IMR-90 (cell line): ENCODE measurements at places on chromosomes 5 and 9.
A peak's percentile ranks its signal among the peaks of the same experiment; 100 is the strongest.

DNA sequence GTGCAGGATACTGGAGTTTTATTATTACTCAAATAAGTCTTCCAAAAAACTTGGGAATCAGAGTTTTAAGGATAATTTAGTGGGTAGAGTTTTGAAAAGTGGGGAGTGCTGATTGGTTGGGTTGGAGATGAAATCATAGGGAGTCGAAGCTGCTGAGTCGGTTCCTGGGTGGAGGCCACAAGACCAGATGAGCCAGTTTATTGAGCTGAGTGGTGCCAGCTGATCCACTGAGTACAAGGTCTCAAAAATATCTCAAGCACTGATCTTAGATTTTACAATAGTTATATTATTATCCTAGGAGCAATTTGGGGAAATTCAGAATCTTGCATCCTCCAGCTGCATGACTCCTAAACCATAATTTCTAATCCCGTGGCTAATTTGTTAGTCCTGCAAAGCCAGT, 804.9 kb upstream of the SEMA6A start:
- no peak for DNase-seq

- no peak for DNase-seq
These were observed 51.6 kb downstream of the DAP start for GRCh38 chr5:10709409-10709808.

DNA sequence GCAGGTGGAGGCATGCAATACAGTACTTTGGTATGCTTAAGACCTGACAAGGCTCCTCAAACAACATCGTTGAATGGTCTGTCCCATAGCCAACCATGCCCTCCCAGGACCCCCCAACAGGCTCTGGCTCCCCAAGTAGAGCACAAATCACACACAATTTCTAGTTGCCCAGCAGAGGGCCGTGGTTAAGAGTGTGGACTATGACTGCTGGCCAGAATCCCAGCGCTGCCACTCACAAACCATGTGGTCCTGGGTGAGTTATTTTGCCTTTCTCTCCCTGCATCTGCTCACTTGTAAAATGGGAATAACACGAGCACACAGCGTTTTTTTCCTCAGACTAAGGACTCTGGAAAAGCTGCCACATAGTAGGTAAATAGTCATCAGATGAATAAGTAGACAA, 6.5 kb downstream of the CKMT2 start:
- no peak for DNase-seq

GRCh38 chr5:34411470-34412346, 244.4 kb upstream of the RAI14 start:
- DNase-seq, result peak; percentile 47

DNA sequence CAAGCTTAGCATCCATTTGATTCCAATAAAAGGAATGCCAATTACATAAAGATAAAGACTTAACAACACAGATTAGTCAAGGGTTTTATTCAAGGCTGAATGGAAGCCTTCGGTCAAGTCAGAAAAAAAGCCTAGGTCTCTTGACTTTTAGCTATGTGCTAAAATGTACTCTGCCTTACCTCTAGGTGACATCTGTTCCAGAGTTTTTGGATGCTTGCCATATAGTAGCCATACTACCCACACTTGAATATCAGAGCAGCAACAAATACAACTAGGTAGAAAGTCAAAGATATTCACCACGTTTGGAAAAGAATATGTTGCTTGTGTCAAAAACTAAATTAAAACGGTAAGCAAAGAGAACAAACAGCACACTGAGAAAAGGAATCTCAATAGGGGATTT, 484.7 kb downstream of the ELAVL2 start:
- DNase-seq, result no peak

DNA sequence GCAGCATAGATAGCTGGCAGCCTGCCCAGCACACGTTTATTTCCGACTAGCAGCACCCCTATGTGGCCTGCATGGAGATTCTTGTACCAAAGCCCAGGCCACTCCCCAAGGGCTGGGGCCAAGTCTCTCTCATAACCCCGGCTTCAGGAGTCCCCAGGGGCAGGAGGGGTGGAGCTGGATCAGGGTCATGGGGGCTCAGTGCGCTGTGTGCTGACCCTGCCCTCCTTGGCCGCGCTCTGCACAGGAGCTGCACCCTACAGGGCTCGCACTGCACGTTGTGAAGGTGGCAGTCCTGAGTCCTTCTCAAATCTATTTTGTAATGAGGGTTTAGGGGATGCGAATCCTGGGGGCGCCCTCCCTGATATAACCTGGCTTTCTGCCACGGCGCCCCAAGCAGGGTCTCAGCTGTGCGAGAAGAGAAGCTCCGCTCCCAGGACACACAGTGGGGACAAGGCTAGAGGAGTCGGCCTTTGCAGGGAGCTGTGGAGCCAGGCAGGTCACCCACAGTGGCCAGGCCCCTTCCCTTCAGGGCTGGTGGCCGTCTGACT, 28.6 kb downstream of the NKD2 start:
- DNase-seq, result no peak

GRCh38 chr5:59693492-59694309, 199.8 kb downstream of the PDE4D start:
- DNase-seq, result no peak

DNA sequence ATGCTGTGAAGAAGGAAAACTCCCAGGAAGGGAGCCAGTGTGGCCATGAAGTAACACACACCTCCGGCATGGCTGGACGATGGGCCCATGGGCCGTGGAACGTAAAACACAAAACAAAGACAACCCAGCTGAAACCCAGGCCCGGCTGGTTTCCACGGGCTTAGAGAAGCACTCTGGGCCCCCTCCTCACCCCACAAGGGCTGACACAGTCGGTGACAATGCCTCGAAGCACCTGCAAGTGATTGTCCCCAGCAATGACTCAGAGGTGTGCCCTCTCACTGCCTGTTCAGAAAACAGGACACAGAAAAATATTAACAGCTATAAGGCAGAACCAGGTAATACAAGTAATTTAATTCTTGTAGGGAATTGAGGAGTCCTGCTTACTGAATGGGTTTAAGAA, 135.3 kb downstream of the ROR2 start:
- no peak for DNase-seq

- peak; percentile 77 for DNase-seq
These were observed 27.1 kb upstream of the TEX10 start for GRCh38 chr9:100379862-100380261.

GRCh38 chr9:99366621-99367020, 144.5 kb downstream of the SEC61B start:
- peak; percentile 12 for DNase-seq

GRCh38 chr9:108382310-108382709, 473.5 kb downstream of the ACTL7B start:
- DNase-seq, result no peak

DNA sequence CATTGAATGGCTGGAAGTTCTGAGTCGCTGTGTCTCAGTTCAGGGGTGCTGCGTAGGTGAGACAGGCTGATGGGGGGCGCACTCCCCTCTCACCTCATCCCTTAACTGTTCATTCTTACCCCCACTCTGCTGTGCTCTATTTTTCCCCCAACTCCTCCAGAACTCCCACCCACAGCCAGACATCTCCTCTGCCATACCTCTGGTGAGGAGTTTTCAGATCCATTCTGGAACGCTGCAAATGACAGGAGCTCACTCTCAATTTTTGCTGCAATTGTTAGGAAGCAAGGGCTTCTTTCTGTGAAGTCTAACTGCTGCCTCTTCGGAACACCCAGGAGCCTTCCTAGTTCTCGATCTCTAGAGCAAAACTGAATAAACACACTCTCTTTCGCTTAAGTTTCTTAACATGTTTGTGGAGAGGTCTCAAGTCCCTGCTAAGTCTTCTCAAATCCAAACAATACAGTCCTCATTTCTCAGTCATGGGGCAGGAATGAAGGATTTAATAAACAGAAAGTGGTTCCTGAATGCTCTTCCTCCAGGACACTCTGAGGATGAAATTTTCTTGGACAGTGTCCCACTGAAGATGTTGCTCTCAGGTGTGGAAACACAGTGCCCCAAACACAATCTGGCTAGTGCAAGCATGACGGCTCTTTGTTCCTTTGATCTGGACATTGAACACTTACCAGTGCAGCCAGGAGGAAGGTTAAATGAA, 387.7 kb downstream of the KDM4C start:
- peak; percentile 66 for DNase-seq

DNA sequence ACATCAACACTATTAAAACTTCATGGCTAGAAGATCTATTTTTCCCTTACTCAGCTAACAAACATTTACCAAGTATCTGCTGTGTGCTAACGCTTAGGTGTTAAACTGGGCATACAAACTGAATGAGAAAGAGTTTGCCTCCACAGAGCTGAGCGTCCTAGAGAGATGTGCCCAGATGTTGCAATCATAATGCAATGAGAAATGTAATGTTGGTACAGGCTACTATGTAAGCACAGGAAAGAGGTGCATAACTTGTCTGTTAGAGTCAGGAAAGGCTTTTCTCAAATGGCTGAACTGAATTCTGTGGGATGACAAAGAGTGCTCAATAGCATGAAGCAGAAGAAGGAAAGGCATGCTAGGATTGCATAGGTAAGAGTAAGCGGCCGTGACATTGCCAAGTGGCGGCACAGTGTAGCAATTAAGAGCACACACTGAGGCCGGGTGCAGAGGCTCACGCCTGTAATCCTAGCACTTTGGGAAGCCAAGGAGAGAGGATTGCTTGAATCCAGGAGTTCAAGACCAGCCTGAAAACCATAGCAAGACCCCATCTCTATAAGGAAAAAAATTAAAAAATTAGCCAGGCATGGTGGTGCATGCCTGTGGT, 137.8 kb downstream of the MEF2C start:
- DNase-seq, result no peak

DNA sequence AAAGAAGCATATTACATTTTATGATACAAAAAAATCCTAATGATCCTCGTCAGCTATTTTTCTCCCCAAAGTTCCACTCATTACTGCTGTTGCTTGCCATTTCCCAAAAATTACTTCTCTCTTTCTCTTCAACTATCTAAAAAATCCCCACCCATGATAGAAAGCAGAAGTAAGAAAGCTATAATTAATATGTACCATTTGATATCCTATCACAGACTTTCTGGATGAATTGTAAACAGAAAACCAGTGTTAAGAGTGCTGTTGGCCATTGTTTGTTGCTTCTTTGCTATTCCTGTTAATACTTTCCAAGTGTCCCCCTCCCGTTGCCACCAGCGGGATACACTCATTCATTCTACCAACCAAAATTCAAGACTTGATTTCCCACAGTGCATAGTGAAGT, 136.3 kb upstream of the SMARCA2 start:
- DNase-seq, result no peak

DNA sequence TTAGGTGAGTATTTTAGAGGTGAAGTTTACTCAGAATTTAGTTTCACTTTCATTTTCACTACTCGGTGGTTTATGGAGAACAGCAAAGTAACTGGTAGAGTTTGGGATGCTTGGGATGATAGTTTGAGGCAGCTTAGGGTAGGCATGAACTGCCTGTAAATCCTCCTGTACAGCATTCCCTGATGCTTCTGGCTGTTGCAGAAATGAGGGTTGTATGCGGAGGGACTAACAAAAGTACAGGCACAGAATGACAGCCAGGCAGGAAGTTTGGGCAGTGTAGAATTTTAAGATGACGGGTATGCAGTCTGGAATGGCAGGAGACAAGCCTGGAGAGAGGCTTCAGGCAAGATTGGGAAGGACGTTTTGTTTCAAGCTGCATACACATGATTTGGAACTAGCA, 48.0 kb upstream of the FAM120AOS start:
- no peak for DNase-seq

DNA sequence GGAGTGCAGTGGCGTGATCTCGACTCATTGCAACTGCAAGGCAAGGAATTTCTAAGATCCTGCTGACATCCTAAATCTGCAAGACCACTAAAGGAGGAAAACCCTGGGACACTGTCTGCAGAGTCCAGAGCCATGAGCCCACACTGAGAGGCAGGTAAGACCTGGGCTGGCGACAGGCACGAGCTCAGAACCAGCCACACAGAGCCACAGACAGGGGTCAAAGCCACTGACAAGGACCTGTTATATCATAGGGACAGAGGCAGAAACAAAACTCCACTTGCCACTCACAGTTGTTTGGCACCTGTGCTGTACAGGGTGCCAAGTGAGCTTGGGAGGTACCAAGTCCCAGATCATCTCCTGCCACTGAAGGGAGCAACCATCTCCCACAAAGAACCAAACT, 34.2 kb downstream of the IPPK start:
- no peak for DNase-seq

DNA sequence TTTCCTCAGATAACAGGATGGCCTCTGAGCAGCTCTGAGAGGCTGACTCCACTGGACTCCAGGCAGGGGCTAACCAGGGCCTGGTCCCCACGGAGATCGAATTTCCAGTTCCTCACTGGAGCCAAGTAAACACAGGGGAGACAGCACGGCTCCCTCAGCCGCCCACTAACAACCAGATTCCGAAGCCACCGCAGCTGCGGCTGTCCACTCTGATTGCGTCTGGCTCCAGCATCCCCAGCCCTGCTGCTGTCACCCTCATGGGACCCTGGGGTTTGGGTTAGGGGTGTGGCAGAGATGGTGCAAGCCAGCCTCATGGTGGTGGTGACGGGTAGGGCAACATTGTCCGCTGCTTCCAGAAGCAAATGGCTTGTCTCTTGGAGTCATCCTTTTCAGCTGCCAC, 172.6 kb downstream of the RGS3 start:
- DNase-seq, result peak; percentile 91

DNA sequence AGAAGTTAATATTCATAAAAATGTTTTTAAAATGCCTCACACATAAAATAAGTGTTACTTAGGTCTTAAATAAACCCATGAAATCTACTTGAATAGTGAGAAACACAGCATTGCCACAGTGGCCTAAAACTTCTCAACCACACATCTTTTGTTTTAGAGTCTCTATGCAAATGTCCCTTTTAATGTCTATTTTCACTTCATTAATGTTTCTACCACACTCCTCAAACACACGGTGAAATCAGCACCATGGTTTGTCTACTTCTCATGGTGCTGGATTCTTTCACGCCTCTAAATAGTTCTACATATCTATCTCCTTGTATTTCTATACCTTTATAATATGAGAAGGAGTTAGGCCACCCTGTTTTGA, 111.2 kb downstream of the EDIL3 start:
- no peak for DNase-seq
